ENCODE measurements at places on chromosomes 6 and 20. TPM values are rescaled to one million over a fixed set of nuclear protein-coding genes. Genes with fewer than 3 reads are reported as not detected.

The GNAS-AS1 gene
- 0.76 TPM for total RNA-seq

The AVP gene
- total RNA-seq, result not detected

The VGLL2 gene
- 0.14 TPM for total RNA-seq

The ALDH8A1 gene
- 0.46 TPM for total RNA-seq

The RBBP8NL gene
- total RNA-seq, result not detected

The KHDC1L gene
- not detected for total RNA-seq

The ZCCHC3 gene
- 17.5 TPM for total RNA-seq

The RIPOR3 gene
- 2.4 TPM for total RNA-seq

The MEI4 gene
- total RNA-seq, result not detected

The TRIM15 gene
- total RNA-seq, result 0.77 TPM

The SLC13A3 gene
- total RNA-seq, result 2.5 TPM

The UNC5CL gene
- 0.49 TPM for total RNA-seq

- no peak for ATAC-seq
These were observed 24.2 kb upstream of the TAGAP start for GRCh38 chr6:159068904-159069578.

DNA sequence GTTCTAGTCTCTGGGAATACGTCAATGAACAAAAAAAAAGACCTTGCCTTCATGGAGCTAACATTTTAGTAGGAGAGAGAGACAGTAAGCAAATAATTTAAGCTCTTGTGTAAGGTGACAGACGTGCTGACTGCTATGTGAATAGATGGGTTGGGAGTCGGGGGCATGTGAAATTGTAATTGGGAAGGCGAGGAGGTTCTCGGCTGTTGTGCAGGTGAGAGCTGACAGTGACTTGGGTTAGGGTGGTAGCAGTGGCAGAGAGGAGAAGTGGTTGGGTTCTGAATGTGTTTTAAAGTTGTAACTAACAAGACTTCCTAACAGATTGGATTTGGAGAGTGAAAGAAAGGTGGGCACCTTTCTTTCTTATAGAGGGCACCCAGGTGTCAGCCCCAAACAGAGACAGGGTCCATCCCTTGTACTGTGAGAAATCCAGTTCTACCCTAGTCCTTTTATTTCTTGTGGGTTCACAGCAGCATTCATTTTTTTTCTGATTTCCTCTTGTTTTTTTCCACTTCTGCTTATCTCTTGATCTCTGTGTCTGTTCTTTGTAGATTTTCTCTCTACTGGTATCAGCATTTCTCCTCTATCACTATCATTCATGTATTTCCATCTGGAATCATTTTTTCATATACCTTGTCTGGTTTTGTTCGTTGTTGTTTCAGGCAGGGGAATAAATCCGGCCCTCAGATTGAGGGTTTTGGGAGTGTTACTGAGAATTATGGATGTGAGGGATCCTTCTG is 15.4 kb upstream of the MYLK2 start:
- ATAC-seq, result no peak

DNA sequence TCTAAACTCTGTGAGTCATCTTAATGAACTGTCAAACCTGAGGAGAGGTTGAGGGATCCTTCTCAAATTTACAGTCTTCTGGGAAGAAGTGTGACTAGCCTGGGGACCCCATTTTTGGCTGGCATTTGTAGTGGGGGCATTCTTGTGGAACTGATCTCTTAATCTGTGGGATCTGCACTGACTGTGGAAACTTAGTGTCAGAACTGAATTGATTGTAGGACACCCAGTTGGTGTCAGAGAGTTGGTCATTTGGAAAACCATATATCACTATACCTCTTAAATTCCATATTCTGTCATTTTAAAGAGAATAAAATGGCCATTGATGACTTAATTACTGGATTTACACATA is 48.3 kb downstream of the LAMA4 start:
- ATAC-seq, result no peak

DNA sequence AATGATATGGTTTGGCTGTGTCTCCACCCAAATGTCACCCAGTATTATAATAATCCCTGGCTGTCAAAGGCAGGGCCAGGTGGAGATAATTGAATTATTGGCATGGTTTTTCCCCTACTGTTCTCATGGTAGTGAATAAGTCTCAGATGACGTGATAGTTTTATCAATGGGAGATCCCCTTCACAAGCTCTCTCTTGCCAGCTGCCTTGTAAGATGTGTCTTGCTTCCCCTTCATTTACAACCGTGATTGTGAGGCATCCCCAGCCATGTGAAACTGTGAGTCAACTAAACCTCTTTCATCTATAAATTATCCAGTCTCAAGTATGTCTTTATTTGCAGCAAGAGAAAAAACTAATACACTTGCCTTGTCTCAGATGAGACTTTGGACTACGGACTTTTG is 907.3 kb upstream of the MANEA start:
- ATAC-seq, result no peak

GRCh38 chr20:8050157-8050837 is 30.7 kb upstream of the TMX4 start:
- ATAC-seq, result no peak

DNA sequence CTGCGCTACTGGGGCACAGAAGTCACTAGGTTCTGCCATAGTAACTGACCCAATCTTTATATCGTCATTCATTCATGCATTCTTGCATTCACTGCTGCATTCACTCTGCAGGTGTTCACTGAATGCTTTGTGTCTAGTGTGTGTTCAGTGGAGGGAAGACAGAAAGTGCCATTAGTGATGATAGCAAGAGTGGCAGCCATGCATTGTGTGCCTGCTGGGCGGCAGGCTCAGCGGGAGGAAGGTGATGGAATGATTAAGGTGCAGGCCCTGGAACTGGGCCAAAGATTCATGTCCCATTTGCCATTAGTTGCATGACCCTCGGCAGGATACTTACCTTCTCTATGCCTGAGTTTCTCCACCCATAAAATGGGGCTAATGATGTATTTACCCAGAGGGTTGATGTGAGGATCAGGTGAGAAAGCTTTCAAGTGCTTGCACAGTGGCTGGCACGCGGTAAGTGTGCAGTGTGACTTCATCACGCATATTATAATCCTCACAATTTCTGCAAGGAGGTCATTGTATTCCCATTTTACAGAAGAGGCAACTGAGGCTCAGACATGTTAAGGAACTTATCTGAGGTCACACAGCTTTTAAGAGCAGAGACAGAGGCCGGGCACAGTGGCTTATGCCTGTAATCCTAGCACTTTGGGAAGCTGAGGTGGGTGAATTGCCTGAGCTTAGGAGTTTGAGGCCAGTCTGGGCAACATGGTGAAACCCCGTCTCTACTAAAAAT is 40.1 kb downstream of the ITPR3 start:
- peak; percentile 65 for ATAC-seq

GRCh38 chr6:136739501-136739900 is 52.8 kb downstream of the MAP3K5 start:
- ATAC-seq, result no peak

GRCh38 chr6:71406865-71407860 is 118.6 kb downstream of the OGFRL1 start:
- peak; percentile 74 for ATAC-seq

DNA sequence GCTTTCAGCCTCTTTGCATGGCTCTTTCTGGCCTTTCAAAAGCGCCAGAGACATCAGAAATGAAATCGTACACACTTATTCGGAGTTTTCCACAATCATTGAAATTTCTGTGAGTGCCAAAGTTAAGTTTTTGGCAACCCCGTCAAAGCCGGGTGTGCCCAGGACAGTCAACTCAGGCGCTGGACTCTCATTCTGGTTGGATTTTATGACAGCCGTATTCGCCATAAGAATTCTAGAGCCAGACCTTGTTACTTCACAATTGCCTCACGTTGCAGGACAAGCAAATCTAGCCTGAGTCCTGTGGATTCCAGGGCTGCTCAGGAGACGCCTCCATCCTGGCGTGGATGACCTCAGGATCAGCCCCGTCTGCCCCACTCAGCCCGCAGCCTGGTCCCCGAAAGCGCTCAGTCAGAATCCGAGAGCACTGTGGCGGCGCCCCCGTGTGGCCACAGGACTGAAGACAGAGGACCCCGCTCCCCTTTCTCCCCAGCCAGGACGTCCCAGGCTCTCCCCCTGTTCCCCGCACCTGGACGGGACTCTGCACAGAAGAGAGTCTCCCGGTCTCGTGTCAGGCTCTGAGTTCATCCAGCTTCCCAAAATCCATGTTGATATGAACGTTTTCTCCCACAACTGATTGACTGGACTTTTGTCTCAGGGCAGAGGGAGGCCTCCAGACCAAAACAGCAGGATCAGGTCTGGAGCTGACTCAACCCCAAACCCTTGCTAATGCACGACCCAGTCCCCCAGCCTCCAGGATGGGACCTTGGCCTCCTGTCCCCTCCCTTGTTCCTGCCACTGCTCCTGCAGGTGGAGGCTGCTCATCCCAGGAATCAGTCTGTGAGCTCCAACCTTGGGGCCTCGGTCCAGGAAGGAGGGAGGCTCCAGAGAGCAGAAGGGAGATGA is 38.2 kb downstream of the MICA start:
- ATAC-seq, result peak; percentile 100

DNA sequence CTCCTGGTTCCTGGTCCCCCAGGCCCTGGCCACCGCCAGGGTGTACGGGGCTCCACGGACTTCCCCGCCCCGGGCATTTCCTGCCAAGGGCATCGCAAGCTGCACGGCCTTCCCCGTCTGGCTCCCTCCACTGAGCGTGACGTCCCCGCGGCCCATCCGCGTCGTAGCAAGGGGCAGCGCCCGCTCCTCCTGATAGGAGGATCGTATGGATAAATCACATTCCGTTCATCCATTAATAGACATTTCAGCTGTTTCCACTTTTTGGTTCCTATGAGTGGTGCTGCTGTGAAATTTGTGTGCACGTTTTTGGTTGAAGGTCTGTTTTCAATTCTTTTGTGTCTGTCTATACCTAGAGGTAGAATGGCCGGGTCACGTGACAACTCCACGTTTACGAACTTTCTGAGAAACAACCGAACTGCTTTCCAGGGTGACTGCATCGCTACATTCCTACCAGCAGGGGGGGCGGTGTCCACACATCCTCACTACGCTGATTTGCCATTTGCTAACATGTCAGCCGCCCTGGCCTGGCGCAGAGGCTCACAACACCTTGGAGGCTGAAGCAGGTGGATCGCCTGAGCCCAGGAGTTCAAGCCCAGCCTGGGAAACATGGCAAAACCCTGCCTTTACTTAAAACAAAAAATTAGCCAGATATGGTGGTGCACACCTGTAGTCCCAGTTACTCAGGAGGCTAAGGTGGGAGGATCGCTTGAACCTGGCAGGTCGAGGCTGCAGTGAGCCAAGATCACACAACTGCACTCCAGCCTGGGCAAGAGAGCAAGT is 37.7 kb downstream of the KCNQ2 start:
- peak; percentile 46 for ATAC-seq

GRCh38 chr6:55882718-55883569 is 7.6 kb upstream of the BMP5 start:
- no peak for ATAC-seq

- peak; percentile 41 for ATAC-seq
These were observed 151.7 kb downstream of the DST start for GRCh38 chr6:56490993-56491392.

- no peak for ATAC-seq
These were observed 25.6 kb upstream of the SLPI start for GRCh38 chr20:45279992-45280391.

DNA sequence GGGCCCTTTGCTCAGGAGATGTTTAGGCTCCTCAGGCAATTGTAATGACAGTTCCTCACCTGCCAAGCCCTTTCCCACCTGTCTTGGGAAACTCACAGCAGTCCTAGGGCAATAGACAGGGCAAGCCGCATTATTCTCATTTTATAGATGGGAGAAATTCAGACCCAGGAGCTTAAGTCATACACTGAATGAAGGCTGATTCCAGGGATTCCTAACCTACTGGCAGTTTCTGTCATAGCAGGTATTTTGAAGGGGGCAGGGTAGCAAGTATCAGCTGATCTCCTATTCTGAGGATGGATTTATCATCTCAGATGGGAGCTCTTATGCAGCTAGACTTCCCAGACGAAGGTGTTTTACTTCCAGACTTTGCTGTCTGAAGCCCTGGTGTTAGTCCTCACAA is 61.4 kb upstream of the MYL9 start:
- ATAC-seq, result no peak

DNA sequence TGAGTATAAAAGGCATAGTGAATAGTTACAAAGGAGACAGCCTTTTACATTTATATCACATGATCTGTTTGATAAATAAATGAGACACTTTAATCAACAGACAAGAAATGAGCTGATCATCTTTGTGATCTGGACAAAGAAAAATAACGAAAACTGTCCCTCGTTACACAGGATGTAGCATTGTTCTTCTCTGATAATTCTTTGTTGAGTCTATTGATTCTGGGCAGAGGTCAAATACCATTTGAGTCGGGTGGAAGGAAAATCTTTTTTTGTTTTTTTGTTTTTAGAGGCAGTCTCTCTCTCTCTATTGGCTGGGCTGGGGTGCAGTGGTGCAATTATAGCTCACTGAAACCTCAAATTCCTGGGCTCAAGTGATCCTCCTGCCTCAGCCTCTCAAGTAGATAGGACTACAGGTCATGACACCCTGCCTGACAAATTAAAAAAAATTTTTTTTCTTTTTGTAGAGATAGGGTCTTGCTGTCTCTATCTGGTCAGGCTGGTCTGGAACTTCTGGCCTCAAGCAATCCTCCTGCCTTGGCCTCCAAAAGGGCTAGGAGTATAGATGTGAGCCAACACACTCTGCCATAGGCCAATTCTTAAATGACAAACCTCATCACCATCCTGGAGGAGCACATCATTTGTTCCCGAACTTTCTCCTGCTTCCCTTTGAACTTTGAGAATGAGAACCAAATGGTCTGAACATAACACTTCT is 41.8 kb downstream of the CCDC170 start:
- no peak for ATAC-seq

DNA sequence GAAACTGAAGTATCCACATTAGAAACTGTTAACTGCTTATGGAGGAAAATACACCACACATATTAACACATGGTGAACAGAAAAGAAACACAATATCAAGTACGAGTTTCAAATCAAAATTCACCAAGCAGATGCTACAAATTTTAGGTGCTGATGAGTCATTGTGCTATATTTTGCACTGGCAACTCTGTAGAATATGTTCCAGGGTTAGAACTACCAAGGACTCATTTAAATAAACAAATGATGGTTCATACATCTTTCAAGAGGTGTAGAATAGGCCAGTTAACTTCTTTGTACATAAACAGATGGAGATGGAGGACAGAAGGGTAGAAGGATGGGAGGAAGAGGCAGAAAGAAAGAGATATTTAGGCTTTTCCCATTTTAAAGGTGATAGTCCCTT is 184.9 kb downstream of the ARHGAP18 start:
- no peak for ATAC-seq

DNA sequence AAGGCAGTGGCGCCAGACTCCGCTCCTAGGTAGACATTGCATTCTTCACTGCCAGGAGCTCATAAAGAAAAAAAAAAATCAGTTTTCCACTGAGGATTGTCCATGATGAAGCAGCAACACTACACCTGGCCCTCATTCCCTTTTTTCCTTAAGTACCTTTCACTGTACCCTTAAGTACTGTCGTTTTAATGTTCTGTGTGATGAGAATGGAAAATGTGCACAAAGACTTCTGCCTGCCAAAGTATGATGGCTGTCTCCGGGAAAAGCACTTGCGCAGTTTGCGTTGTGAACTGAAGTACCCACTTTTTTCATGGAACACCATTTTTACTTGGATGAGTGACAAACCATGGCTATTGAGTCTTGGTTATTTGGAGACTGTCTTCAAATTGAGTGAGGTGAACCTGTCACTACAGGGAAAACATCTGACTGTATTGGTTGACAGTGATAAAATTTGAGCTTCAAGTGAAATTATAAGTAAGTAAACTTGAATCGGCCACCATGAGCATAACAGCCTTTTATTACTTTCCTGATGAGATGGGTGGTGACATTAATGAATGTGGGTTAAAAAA is 104.8 kb downstream of the NCOA3 start:
- no peak for ATAC-seq

GRCh38 chr6:54289426-54289825 is 18.8 kb upstream of the TINAG start:
- ATAC-seq, result no peak

All from motor neuron (in vitro differentiated cells).